ENCODE measurements at places on chromosomes 16 and 17. TPM values are rescaled to one million over a fixed set of nuclear protein-coding genes. Genes with fewer than 3 reads are reported as not detected.

Gene MIEF2
- total RNA-seq: 9.3 TPM

DNA sequence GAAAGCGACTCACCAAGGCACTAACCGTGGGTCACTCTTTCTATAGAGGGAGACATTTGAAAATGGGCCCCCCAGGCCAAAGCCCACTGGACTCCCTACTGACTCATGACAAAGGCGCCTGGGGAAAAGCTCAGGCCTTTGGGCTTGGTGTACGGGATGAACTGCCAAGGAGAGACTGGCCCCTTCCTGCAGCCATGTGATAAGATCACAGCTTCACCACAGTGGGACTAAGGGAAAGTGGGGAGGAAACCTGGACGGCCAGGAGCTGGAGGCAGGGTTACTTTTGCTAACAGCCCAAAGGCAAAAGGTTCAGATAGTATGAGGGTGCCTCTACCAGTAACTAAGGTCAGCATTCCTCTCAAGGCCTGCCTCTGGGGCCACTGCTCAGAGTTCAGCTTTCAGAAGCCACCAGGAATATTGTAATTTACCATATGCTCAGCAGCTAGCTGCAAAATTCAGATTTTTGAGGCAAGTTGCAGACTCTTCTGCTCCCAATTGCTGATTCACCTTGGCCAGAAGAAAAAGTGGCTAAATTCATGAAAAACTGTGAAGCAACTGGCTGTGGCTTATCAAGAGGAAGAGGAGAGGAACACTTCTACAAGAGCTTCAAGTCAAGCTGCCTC, 37.1 kb upstream of the SLC25A19 start:
- peaks cover 6% of the 10 kb centered on the region for H3K36me3 ChIP-seq
- H3K4me1 ChIP-seq: no peaks in the 10 kb centered on the region
- H3K27me3 ChIP-seq: no peaks in the 10 kb centered on the region

GRCh38 chr17:17525956-17526355, 29.8 kb upstream of the RASD1 start:
- no peak overlapping the region for H3K27ac ChIP-seq
- no peak overlapping the region for H3K4me3 ChIP-seq
- no peaks in the 10 kb centered on the region for H3K4me1 ChIP-seq
- no peaks in the 10 kb centered on the region for H3K27me3 ChIP-seq
- H3K36me3 ChIP-seq: no peaks in the 10 kb centered on the region

DNA sequence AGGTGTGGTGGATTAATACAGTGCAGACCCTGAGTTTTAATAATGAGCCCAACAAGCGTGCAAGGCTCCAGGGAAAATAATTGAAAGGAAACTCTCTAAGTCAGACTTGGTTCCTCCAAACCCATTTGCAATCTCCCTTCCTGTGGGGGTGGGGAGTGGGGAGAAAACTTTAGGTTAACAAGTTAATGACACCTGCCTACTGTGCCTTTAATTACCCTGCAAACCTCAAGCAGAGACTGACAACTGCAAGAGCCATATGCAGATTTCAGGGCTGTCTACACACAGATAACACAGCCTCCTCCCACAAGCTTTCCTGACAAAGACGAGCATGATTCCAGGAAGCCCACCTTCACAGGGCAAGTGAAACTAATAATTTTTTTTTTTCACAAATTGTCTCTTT, 359.3 kb downstream of the HS3ST4 start:
- no peak overlapping the region for H3K4me3 ChIP-seq
- H3K36me3 ChIP-seq: no peaks in the 10 kb centered on the region
- H3K4me1 ChIP-seq: no peaks in the 10 kb centered on the region
- no peaks in the 10 kb centered on the region for H3K27me3 ChIP-seq

- H3K4me1 ChIP-seq: no peaks in the 10 kb centered on the region
- DNase-seq: no peak
- no peaks in the 10 kb centered on the region for H3K27me3 ChIP-seq
Measured at GRCh38 chr16:60206516-60206915, 1472.4 kb upstream of the GOT2 start.

DNA sequence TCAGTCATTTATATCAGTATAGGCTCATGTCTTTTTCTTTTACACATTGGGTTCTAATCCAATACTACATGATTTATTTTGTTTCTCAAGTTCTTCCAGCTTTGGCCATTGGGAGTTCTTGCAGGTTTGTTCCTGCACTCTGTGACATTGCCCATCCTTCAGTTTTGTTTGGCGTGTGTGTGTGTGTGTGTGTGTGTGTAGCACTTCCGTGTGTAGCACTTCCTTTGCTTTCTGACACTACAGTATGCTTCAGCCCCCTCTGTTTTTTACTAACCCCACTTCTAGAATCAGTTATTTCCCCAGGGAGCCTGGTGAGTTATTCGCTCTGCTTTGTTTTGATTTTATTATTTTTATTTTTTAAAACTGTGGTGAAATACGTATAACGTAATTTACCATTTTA, 75.6 kb upstream of the LGALS9 start:
- peaks cover 45% of the 10 kb centered on the region for H3K4me1 ChIP-seq
- no peak overlapping the region for H3K27ac ChIP-seq
- no peaks in the 10 kb centered on the region for H3K27me3 ChIP-seq
- H3K36me3 ChIP-seq: no peaks in the 10 kb centered on the region

GRCh38 chr17:35132816-35133550, 9.1 kb downstream of the NLE1 start:
- H3K36me3 ChIP-seq: peaks cover 38% of the 10 kb centered on the region
- H3K27ac ChIP-seq: no peak overlapping the region
- DNase-seq: no peak

Data from HCT116 (cell line).